Effector memory CD4-positive, alpha-beta T cell (primary cell): ENCODE measurements at places on chromosomes 6 and 20.
A peak's percentile ranks its signal among the peaks of the same experiment; 100 is the strongest.

GRCh38 chr6:13702809-13703302, 8.8 kb downstream of the RANBP9 start:
- no peak for DNase-seq

DNA sequence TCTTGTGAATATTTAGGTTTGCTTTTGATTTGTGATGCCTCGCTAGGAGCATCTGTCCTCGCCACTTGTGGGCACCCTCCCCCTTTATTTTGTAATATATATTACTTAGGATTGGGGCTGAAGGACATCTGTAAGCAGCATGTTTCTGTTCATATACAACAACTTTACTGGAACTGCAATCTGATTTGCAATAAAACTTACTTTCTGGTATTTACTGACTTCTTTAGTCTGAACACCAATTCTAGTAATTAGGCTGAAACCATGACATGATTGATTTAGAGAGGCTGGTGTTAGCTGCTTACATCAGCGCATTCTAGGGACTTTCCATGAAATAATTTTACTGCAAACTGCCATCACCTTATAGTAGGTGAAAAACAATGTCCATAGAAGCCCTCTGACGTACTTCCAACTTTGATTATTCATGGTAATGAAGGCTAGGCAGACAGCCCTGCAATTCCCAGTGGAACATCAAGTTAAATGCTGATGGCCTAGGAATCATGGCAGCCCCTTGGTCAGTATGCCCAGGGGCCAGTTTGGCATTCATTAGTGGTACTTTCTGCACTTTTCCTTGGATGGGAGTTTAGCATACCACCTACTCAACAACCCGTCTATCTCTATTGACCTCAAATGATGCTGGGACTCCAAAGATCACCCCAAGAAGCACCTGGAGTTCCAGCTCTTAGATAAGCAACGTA, 132.9 kb upstream of the MCHR2 start:
- no peak for DNase-seq

DNA sequence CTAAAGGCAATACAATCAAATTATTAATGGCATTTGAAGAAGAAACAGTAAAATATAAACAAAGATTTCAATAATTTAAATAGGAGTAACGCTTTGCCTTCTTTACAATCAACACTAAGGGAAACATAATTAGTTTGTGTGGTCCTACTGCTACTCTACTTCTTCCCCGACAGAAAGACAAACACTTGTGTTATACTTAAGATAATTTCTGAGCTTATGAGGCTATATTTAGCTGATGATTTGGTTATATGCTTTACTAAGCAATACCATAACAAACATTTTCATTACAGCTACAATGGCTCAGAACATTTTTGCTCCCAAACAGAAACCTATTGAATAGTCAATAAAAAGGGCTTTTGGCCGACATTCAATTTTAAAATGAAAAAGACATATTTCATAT, 1217.2 kb upstream of the GJE1 start:
- DNase-seq, result no peak

- DNase-seq, result no peak
Measured at GRCh38 chr20:4216866-4217265, 201.5 kb upstream of the RNF24 start.

DNA sequence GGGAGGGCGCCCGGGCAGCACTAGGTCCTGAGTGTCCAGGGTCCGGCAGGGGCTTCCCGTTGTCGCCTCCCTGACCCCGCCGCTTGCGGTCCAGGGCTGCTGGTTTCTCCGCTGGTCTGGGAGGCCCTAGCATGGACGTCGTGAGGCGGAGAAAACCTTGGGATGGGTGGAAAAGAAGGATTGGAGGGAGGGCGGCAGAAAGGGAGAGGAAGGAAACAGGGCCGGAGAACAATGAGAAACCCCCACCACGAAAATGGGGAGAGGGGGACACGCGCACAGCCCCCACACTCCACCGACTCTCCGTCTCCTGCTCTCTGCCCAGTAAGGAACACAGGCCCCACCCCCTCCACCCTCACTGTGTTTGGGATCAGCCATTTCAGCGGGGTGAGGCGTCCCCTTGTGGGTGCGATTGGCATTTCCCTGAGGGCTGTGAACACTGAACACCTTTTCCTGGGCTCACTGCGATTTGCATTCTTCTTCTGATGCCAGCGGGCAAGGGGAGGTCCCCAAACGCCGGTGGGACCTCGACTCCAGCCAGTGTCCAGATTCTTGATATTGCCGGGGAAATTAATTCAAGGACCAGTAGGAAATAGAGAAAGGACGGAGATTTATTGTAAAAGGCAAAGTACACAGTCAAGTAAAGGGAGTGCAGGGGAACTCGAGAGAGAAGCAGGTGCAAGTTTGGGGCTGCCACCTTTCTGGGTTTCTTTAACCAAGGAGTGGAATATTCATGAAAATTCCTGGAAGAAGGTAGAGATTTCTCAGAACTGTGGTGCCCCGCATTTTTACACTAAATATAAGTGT, 3.3 kb upstream of the RAET1G start:
- peak; percentile 45 for DNase-seq

DNA sequence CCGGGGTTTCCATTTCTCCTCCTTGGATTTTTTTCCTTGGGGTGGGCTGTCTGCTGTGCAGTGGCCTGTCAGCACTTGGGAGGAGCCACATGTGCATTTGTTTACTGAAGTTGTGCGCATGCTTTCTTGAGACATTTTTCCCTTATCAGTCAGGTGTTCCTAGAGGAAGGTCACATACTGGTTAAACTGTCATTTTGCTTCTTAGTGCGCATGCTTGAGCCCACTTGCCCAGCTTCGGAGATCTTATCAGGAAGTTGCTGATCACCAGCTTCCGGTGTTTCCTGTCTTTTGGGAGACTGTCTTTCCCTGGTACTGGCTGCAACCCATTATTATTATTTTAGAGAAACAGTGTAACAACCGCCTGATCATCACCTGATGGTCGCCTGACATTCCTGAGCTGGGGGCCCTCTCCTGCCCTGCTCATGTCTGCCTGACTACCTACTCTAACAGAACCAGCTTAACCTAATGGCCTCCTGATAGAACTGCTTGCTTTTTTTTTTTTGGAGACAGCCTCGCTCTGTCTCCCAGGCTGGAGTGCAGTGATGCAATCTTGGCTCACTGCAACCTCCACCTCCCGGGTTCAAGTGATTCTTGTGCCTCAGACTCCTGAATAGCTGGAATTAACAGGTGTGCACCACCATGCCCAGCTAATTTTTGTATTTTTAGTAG, 378 bp upstream of the ERVFRD-1 start:
- DNase-seq, result no peak

GRCh38 chr6:92110403-92110802, 1309.0 kb downstream of the EPHA7 start:
- no peak for DNase-seq

GRCh38 chr20:58987790-58988564, 6.9 kb downstream of the NELFCD start:
- no peak for DNase-seq
